Breast epithelium (tissue), 4 donors: ENCODE measurements at places on chromosomes 13 and 19.

GRCh38 chr13:23921451-23921888, 24.2 kb upstream of the C1QTNF9B start:
- no peaks in the 10 kb centered on the region for H3K27me3 ChIP-seq
- no peak overlapping the region for H3K4me3 ChIP-seq
- H3K27ac ChIP-seq: no peak overlapping the region
- no peaks in the 10 kb centered on the region for H3K36me3 ChIP-seq
- DNase-seq: no peak

DNA sequence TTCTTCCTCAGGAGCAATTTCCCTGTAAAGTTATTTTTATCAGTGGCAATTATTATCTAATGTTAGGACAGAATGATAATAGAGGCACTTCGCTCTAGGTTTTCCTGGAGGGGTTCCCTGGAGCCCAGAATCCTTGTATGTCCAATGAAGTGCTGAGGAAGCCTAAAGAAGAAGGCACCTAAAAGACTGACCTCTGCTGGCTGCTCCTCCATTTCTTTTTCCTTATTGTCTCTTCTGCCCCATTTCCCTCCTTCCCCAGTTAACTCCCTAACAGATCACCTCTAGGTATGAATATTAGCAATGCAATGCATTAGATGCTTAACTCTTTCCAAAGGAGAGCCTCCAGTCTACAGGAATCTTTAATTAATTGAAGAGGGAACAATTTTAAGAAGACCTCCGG, 985.4 kb downstream of the DIAPH3 start:
- no peak for DNase-seq
- no peak overlapping the region for H3K27ac ChIP-seq
- H3K4me1 ChIP-seq: no peaks in the 10 kb centered on the region
- no peaks in the 10 kb centered on the region for H3K36me3 ChIP-seq
- H3K27me3 ChIP-seq: no peaks in the 10 kb centered on the region

DNA sequence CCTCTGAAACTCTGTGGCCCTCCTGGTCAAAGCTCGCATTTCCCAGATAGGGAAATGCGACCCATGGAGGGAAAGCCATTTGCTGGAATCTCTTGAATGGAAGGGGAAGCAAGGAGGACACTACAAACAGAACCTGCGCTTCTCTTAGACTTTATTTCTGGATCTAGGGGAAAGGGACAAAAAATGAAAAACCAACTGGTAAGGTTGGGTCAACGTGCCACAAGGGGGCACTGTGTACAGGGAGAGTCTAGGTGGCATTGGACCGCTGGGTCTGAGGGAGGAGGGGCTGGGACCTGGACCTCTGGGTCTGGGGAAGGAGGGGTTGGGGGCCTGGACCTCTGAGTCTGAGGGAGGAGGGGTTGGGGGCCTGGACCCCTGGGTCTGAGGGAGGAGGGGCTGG, 5.0 kb downstream of the KLK4 start:
- H3K27ac ChIP-seq: no peak overlapping the region
- H3K4me1 ChIP-seq: no peaks in the 10 kb centered on the region
- H3K36me3 ChIP-seq: no peaks in the 10 kb centered on the region
- H3K4me3 ChIP-seq: no peak overlapping the region
- no peak for DNase-seq

DNA sequence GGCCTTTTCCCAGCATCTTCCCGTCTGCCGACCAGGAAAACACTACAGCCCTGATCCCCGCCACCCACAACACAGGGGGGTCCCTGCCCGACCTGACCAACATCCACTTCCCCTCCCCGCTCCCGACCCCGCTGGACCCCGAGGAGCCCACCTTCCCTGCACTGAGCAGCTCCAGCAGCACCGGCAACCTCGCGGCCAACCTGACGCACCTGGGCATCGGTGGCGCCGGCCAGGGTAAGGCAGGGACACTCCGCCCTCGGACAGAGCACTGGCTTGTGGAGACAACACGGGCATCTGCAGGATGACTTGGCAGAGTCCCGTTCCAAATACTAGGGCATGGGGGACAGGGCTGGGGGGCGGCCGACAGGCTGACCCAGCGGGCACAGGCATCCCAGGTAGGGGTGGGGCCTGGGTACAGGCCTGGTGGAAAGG, 31.1 kb downstream of the COMP start:
- no peaks in the 10 kb centered on the region for H3K27me3 ChIP-seq
- no peak overlapping the region for H3K27ac ChIP-seq
- H3K4me1 ChIP-seq: peaks cover 13% of the 10 kb centered on the region
- no peak for DNase-seq
- no peaks in the 10 kb centered on the region for H3K36me3 ChIP-seq

DNA sequence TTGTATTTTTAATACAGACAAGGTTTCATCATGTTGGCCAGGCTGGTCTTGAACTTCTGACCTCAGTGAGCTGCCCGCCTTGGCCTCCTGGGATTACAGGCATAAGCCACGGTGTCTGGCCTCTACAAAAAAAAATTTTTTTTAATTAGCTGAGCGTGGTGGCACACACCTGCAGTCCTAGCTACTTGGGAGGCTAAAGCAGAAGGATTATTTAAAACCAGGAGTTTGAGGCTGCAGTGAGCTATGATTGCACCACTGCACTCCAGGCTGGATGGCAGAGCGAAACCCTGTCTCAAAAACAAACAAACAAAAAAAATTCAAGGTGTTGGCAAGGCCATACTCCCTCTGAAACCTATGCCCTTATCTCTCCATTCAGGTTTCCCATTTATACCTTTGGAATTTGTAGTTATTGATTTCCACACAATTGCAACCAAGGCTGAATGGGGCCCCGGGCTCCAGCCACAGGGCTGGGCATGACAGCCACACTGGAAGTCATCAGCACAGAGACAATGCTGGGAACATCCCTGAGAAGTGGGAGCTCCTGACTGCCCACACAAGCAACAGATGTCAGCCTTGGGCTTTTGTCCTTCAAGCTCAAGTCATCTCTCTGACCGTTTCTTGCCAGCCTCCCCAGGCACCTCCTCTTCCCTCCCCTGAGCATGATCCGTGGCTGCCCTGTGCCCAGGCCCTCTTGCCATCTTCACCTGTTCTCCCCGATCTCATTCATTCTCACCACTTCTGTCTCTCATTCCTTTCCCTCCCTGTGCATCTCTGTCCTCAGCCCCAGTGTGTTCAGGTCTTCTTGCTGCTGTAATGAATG, 27.2 kb upstream of the CALM3 start:
- no peaks in the 10 kb centered on the region for H3K27me3 ChIP-seq
- H3K4me3 ChIP-seq: no peak overlapping the region
- no peaks in the 10 kb centered on the region for H3K36me3 ChIP-seq
- no peak for DNase-seq

DNA sequence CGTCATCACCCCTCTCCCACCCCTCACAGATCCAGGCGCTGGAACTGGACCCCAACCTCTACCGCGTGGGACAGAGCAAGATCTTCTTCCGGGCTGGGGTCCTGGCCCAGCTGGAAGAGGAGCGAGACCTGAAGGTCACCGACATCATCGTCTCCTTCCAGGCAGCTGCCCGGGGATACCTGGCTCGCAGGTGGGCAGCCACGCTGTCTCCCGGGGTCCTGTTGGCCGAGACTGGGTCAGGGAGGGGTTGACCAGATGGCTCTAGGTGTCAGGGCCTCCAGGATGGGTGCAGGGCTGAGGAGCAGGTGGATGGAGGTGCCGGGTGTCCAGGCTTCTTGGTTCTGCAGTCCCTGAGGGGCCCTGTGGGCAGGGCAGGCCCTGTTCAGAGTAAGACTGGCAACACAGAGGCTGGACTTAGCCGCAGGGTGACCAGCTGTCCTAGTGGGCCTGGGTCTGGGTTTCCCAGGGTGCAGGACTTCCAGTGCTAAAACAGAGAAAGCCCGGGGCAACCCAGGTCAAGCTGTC, 58.1 kb downstream of the MYH14 start:
- DNase-seq: no peak
- H3K27me3 ChIP-seq: no peaks in the 10 kb centered on the region
- H3K27ac ChIP-seq: no peak overlapping the region
- H3K4me3 ChIP-seq: no peak overlapping the region
- H3K36me3 ChIP-seq: no peaks in the 10 kb centered on the region

- H3K27me3 ChIP-seq: no peaks in the 10 kb centered on the region
- H3K4me3 ChIP-seq: no peak overlapping the region
- H3K36me3 ChIP-seq: no peaks in the 10 kb centered on the region
- no peaks in the 10 kb centered on the region for H3K4me1 ChIP-seq
- no peak overlapping the region for H3K27ac ChIP-seq
- no peak for DNase-seq
Observed at GRCh38 chr13:39597838-39598237, 5.2 kb downstream of the LHFPL6 start.

GRCh38 chr13:102286326-102286725, 115.5 kb downstream of the FGF14 start:
- H3K4me1 ChIP-seq: no peaks in the 10 kb centered on the region
- H3K36me3 ChIP-seq: no peaks in the 10 kb centered on the region
- no peaks in the 10 kb centered on the region for H3K27me3 ChIP-seq
- DNase-seq: no peak

DNA sequence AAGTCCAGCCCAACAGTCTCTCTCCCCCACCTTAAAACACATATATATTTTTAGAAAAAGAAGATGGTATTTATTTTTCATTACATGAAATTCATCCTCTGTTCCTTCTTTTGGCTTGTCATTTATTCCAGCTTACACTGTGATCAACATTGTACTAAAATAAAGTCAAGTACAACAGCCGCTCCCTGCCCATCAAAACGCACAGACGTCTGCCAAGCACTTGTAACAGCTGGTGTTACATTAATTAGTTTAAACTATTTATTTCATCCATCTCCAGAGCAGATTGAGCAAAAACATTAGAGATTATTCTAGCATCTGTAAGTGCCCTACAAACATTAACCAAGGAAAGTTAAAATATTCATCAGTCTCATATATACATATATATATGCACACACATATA, 350.5 kb downstream of the DACH1 start:
- no peak overlapping the region for H3K27ac ChIP-seq
- H3K36me3 ChIP-seq: no peaks in the 10 kb centered on the region
- no peak overlapping the region for H3K4me3 ChIP-seq
- H3K27me3 ChIP-seq: no peaks in the 10 kb centered on the region
- H3K4me1 ChIP-seq: no peaks in the 10 kb centered on the region

- no peak overlapping the region for H3K27ac ChIP-seq
- H3K4me3 ChIP-seq: no peak overlapping the region
- H3K36me3 ChIP-seq: no peaks in the 10 kb centered on the region
- H3K4me1 ChIP-seq: no peaks in the 10 kb centered on the region
- DNase-seq: no peak
Observed at GRCh38 chr13:19950374-19950773, 8.2 kb upstream of the ZMYM2 start.

GRCh38 chr13:84076280-84076679, 194.0 kb upstream of the SLITRK1 start:
- no peak overlapping the region for H3K27ac ChIP-seq
- H3K27me3 ChIP-seq: no peaks in the 10 kb centered on the region
- no peak for DNase-seq
- no peaks in the 10 kb centered on the region for H3K4me1 ChIP-seq

DNA sequence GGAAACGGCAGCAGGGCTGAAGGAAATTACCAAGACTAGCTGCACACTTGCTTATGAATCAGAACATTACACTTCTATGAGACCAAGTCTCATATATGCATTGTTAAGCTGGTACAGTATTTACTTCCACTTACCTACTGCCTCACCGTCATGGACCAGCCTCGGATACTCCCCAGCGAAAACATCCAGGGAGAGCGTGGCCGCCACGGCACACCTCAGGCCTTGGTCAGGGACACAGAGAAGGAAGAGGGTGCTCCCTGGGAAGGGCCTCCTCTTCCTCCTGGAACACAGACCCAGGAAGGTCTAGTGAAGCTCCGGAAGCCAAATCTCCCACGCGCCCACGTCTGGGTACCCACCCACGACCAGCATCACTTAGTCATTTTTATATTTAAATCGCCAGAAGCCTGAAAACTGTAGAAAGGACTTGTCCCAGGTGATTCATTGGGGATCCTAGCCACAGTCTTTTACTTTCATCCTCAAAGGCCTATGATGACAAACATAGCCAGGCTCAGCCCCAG, 24.4 kb upstream of the MTIF3 start:
- no peaks in the 10 kb centered on the region for H3K36me3 ChIP-seq
- no peaks in the 10 kb centered on the region for H3K4me1 ChIP-seq
- H3K27me3 ChIP-seq: no peaks in the 10 kb centered on the region
- H3K27ac ChIP-seq: no peak overlapping the region
- no peak for DNase-seq

DNA sequence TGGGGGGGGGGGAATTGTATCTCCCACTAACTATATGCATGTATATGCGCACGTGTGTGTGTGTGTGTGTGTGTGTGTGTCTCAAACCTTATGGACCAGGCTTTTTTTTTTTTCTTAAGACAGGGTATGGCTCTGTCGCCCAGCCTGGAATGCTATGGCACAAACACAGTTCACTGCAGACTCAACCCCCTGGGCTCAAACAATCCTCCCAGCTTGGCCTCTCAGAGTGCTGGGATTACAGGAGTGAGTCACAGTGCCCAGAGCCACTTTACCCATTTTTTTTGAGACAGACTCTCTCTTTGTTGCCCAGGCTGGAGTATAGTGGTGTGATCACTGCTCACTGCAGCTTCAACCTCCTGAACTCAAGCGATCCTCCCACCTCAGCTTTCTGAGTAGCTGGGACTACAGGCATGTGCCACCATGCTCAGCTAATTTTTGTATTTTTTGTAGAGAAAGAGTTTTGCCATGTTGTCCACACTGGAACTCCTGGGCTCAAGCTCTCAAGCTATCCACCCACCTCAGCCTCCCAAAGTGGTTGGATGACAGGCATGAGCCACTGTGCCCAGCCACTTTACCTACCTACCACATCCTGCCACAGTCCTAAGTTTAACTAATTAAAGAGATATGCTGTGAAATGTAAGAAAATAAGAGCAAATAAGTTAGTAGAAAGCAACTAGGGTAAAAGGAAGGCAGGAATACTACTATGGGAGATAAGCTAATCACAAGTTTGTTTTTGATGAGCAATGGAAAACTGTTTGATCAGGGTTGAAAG, 2.4 kb downstream of the ZMYM5 start:
- DNase-seq: no peak
- H3K4me3 ChIP-seq: peak overlapping the region; percentile 10
- H3K36me3 ChIP-seq: no peaks in the 10 kb centered on the region
- H3K27ac ChIP-seq: peak overlapping the region; percentile 99
- H3K27me3 ChIP-seq: no peaks in the 10 kb centered on the region

- no peaks in the 10 kb centered on the region for H3K27me3 ChIP-seq
- DNase-seq: no peak
- no peaks in the 10 kb centered on the region for H3K36me3 ChIP-seq
- H3K27ac ChIP-seq: no peak overlapping the region
- H3K4me3 ChIP-seq: no peak overlapping the region
- peaks cover 7% of the 10 kb centered on the region for H3K4me1 ChIP-seq
Observed at GRCh38 chr13:51660813-51661212, 76.6 kb downstream of the WDFY2 start.
